Stimulated activated naive CD8-positive, alpha-beta T cell treated with anti-CD3 and anti-CD28 coated beads, Interleukin-15, Interleukin-2, amounts not matched to agents 100 U/mL and 50 U/mL, for 24 hours (primary cell): ENCODE measurements at places on chromosomes 5 and 9.

GRCh38 chr9:38384990-38385848, 7.3 kb upstream of the ALDH1B1 start:
- DNase-seq, result no peak

- no peak for DNase-seq
Observed at GRCh38 chr5:1033178-1033577, 24.6 kb downstream of the NKD2 start.

GRCh38 chr9:92740009-92740408, 24.6 kb downstream of the BICD2 start:
- no peak for DNase-seq

- no peak for DNase-seq
Observed at GRCh38 chr9:96080364-96080763, 204.9 kb downstream of the ERCC6L2 start.

- no peak for DNase-seq
Observed at GRCh38 chr5:84724683-84725082, 340.0 kb upstream of the EDIL3 start.

DNA sequence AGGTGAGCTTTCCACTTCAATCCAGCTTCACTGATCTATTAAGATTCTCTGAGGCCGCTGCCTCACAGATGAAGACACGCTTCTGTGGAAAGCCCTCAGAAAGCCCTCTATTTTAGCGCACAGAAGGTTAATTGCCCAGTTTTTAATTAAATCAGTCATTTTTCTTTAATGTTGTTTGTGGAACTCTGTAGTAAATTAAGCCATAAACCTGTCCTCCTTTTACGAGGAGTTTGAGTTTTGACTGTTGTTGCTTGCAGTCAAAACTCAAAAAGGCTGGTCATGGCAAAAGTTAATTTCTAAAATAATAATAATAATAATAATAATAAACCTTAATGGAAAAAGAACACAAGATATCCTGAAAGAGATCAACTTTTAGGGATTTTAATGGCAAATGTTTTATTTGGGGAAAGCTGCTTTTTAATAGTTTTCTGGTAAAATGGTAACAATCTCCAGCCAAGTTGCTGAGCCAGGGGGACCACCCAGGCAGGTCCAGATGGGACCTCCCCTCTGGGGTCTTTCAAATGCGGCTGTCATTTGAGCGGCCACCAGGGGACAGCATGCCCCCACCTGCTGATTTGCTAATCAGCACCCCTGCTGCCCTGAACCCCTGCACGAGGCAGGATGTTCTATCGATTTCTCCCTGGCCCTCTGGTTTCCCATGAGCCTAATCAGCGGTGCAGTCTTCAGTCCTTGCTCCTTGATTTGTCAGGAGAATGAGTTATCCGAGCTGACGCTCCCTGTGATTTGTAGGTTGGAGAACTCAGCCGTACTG, 247.2 kb downstream of the FSTL4 start:
- peak; percentile 41 for DNase-seq
